ENCODE measurements at places on chromosomes 4 and X.

DNA sequence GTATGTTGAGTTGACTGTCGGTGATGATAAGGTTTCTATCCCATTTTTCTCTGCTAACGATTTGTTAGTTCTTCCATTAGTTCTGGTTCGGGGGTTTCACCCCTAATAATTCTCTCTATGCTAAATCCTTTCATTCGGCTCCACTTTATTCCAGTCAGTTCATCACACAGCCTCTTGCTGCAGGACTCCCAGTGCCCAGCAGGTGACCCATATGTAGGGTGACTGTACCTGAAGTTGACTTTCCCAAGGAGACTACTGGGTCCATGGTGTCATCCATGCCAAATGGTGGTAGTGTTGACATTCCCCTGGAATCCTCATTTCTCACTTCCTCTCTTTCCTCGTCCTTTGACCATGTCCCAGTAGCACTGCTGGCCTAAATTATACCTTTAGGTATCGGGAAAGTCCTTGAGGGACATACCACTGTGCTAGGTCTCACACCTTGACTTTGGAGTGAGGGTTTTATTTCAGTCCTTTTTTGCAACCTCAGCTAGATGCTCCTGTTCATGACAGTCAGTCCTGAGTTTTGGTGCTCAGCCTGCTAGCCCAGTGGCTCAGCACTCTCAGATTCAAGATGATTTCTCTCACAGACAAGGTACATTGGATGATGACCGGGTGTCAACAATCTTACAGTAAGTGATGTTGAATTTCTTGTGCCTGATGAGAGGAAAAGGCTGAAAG, 105.1 kb upstream of the ARHGAP24 start:
- DNase-seq, result no peak

GRCh38 chrX:13550346-13550745, 19.1 kb upstream of the EGFL6 start:
- no peak for DNase-seq

GRCh38 chr4:99207911-99208718, 10.9 kb downstream of the ADH6 start:
- no peak for DNase-seq

DNA sequence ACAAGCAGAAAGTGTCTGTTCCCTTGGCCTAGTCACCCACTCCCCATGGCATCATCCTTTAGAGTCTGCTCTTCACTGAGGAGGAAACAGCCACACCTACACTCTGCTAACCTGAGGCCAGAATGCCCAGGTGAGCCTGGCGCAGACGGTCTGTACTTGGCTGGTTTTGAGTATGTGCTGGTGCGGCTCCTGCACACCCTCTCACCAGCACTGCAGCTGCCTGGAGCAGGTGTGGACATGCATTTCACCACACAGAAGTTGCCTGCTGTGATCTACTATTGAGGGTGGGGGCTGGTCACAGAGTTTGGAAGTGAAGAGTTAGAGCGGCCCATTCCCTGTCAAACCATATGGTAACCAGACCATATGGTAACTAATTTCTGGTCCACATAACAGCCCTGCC, 39.5 kb downstream of the KANTR start:
- DNase-seq, result no peak

DNA sequence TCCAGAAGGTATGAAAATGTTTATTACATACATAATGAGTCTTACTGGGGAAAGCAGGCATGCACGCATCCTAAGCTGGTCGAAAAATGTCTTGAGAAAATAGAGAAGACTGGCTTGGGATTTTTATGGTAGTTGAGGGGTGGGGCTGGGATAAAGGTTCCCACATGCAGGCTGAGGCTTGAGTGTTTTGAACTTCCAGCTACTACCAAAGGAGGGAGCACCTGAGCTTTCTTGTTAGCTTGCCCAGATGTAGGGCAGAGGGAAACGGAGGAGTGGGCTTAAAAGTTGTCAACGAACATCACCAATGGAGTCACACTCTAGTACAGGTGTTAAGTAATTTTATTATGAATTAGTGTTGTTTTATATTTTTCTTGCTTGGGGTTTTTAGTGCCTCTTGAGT, 39.6 kb upstream of the SRPX start:
- DNase-seq, result no peak

GRCh38 chrX:53476371-53476770, 42.2 kb upstream of the HSD17B10 start:
- DNase-seq, result no peak

- no peak for DNase-seq
Observed at GRCh38 chrX:36867143-36867542, 141.0 kb upstream of the FAM47C start.

GRCh38 chr4:7109169-7109568, 41.3 kb upstream of the GRPEL1 start:
- DNase-seq, result no peak

GRCh38 chr4:184267673-184268583, 50.3 kb upstream of the ENPP6 start:
- peak; percentile 80 for DNase-seq

DNA sequence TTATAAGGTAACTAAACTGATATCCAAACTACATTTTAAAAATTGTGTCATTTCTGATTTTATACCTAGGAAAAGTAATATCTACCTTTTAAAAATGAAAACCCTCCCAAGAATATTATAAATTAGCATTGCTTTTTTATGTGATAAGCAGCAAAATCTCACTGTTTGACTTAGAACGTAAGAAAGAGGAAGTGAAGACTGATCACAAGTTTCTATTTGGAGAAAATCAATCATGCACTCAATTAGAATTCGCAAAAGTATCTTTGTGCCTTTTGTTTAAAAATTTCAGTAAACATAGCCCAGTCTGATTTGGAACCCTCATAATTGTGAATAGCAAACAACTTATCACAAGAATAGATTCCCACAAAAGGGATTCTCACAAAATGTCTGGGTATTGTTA, 142.7 kb downstream of the TENM3 start:
- no peak for DNase-seq

GRCh38 chr4:137705171-137705783, 173.0 kb upstream of the PCDH18 start:
- DNase-seq, result no peak

DNA sequence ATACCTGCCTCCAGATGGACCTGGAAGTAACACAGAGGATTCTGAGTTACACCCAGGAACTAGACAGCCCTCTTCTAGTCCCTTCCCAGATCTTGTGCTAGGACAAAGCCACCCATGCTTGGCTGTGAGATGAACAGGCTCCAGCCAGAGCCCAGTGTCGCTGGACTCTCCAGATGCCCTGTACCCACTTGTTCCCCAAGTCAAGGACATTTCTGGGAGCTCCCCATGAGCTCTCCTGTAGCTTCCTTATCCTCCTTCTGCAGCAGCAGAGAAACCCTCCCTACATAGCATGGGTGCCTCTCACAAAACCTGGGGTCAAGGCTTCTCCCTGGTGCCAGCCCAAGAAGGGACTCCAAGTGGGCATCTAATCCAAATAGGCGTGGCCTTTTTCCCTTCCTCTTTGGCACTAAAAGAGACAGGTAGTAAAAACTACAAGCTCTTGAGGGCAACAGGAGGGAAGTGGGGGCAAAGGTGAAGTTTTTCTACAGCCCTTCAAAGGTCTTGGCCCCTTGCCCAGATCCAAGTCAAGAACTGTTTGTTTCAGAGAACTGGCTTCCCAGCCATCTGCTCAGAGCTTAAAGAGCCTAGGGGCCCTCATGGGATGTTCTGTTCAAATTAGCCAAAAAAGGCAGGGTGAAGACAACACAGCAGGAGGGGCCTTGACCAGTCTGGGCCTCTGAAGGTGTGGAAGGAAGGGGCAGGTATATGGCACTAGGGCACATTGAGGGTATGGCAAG, 8.5 kb upstream of the ERCC6L start:
- DNase-seq, result no peak

DNA sequence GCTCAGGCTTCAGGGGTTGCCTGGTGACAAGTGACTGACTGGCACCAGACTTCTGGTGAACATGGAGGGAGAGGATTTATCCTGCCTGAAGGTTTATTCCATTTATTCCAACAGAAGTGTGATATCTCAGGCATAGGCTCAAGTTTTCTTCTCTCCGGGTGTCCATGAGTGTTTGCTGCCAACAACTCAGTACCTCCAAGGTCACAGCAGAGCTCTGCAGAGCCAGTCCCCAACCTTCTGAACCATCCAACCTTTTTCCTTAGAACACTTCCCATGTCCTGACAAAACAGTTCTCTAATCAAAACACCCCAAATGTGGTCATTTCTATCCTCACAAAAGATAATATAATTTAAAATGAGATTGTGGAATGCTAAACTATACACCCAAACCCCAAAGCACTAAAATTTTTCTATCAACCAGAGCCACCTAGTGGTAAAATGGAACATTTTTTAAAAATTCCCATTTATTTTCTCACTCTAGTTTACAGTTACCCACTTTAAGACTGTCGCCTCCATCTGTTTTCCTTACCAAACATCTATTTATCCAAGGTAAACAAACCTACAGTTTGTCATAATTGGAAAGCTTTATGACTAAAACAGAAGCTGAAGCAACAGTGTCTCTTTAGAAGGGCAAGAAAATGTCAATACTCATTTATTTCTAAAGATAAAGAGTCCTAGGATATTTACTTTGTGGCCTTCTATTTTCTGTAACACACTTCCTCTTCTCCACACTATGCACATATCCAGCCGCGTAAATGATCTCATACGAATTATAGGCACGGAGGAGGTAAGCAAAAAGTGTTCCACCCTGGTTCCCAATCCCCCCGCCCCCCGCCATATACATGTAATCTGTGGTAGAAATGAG, 39.5 kb downstream of the TMEM154 start:
- DNase-seq, result no peak

GRCh38 chrX:97556359-97556758, 672.7 kb downstream of the RPA4 start:
- DNase-seq, result no peak

- DNase-seq, result no peak
Observed at GRCh38 chr4:182143822-182144625, 99.2 kb upstream of the TENM3 start.

GRCh38 chr4:120286813-120287212, 220.2 kb upstream of the MAD2L1 start:
- DNase-seq, result no peak

DNA sequence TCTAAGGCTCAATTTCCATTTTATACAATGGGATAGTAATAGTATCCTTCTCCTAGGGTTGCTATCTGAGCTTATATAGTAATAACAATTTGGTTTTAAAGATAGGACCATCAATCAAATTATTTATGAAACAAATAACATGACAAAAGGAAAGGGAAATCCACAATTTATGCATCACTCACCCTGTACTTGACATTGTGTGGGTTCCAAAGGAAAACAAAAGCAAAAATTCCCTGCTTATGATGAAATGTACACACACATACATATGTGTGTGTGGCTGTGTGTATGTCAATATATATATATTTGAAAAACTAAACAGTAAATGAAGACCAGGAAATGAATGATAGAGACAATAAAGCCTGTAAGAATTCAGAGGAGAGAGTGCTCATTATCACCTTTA, 2.9 kb upstream of the TNIP3 start:
- no peak for DNase-seq

DNA sequence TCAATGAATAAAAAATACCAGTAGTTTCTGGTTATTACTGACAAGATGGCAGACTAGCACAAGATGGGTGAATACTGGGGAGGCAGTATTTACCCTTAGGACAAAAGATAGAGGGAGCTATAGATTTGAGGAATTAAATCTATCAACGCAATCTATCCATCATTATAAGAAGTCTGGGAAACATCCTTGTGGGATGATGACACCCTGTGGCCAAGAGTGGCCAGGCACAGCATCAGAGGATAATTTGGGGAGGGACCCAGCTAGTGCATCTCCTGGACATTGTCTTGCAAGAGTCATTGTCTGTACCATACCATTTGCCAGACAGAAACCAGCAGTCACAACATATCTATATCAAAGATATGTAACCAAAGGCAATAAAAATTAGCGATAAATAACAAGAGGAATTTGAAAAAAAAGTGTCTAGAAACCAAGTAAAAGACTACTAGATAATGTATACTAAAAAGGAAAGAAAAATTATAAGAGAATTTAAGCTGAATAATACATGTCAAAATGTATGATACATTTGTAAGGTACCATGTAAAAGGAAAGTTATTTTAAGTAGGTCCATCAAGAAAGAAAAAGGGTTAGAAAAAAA, 22.9 kb downstream of the KCTD8 start:
- DNase-seq, result no peak

GRCh38 chrX:9436812-9437211, 28.0 kb upstream of the TBL1X start:
- no peak for DNase-seq

DNA sequence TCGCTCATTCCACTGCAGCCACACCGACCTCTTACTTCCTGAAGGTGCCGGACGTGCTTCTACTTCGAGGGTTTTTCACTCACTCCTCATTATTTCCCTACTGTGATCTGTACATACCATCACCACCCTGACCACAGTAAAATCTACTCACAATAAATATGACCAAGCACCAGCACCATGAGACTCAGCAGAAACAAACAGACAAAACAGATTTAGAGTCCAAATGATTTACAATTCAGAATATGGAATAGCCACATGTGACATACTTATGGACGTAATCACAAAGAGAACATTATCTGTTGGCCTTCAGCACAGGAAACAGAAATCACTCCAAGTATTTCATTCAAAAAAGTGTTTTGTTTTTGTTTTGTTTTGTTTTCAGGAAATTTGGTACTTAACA, 16.1 kb upstream of the KLB start:
- no peak for DNase-seq

DNA sequence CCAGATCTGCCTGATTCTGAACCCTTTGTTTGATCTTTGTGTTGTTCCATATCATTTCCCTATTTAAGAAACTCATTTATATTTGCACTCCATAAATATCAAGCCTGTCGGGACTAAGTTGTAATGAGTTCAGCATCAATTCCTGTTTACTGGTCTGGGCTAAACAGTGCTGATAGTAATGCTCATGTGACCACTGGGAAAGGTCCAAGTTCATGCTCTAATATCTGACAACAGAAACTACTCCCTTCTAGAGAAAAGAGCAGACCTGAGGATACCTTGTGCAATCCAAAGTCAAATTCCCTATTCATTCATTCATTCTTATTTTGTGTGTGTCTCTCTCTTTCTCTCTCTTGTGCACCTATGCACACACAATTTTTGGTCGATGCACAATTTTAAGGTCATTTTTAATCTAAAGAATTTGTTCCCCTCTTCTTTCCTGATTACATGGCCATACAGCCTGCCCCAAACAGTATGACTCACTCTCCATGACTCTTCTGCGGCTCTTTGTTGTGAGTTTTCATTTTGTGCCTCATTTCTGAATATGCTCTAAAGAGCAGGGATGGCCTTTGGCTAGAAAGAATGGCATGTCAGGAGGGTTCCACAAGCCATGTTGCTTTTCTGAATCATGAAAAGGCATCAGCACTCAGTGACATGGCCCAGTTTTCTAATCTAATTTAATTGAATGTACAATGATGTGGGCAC, 664.3 kb downstream of the RPA4 start:
- DNase-seq, result no peak

DNA sequence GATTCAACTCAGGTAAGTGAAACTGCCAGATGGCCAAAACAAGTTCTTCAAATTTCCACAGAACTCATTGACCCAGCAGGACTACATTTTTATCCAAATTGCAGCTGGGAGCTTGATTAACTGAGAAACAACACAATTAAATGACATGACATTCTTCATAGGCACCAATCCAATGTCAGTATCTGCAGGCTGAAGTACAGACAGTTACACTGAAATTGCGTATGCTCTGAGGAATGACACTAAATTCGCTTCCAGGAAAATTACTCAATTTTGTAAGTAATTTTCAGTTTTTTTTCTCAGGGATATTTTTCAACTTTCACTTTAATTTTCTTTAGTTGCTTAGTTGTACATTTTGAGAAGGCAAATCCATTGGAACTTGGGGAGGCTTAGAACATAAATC, 4.5 kb downstream of the C1GALT1C1 start:
- no peak for DNase-seq

GRCh38 chr4:102563000-102563399, 61.8 kb downstream of the NFKB1 start:
- DNase-seq, result no peak

- DNase-seq, result no peak
Observed at GRCh38 chr4:37549041-37549440, 137.1 kb downstream of the RELL1 start.

Data from CD4-positive, alpha-beta T cell treated with Interferon gamma for 1 hour (primary cell).